ENCODE measurements at places on chromosomes 6 and 20. TPM values are rescaled to one million over a fixed set of nuclear protein-coding genes. Genes with fewer than 3 reads are reported as not detected.

The COL12A1 gene
- 0.05 TPM for total RNA-seq

The PPP1R3G gene
- 0.05 TPM for total RNA-seq

The EDN1 gene
- total RNA-seq, result not detected

The BMP7 gene
- 0.07 TPM for total RNA-seq

The CLDN20 gene
- total RNA-seq, result 0.21 TPM

The SLC25A27 gene
- 0.28 TPM for total RNA-seq

The VGLL2 gene
- not detected for total RNA-seq

GRCh38 chr6:130140084-130140483 lies 82.7 kb downstream of the SAMD3 start:
- peaks cover 60% of the 10 kb centered on the region for H3K36me3 ChIP-seq
- H3K27ac ChIP-seq, result no peak overlapping the region
- H3K27me3 ChIP-seq, result no peaks in the 10 kb centered on the region
- no peak for DNase-seq
- H3K4me3 ChIP-seq, result no peak overlapping the region

- H3K27ac ChIP-seq, result no peak overlapping the region
- H3K27me3 ChIP-seq, result no peaks in the 10 kb centered on the region
- no peaks in the 10 kb centered on the region for H3K4me1 ChIP-seq
- H3K4me3 ChIP-seq, result no peak overlapping the region
- no peak for DNase-seq
Measured at GRCh38 chr20:37789408-37789807, 95.6 kb downstream of the CTNNBL1 start.

DNA sequence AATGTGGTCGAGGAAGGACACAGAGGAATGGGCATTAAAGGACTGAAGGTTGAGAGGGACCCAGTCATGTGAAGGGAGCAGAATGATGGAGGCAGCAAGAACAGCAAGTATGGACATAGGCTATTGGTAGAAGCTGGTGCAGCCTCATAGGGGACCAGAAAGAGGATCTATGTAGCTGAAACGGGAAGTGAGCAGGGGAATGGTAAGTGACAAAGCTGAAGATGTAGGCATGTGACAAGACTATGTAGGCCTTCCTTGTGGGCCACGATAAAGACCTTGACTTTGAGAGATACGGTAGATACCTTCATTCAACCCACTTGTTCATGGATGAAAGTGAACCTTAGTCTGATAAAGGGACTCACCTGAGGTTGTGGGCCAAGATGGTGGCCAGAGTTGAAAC lies 3.5 kb downstream of the CTNNBL1 start:
- DNase-seq, result no peak
- H3K4me1 ChIP-seq, result peaks cover 21% of the 10 kb centered on the region
- H3K4me3 ChIP-seq, result no peak overlapping the region
- peaks cover 6% of the 10 kb centered on the region for H3K36me3 ChIP-seq
- no peaks in the 10 kb centered on the region for H3K27me3 ChIP-seq

- no peak for DNase-seq
- no peaks in the 10 kb centered on the region for H3K36me3 ChIP-seq
Measured at GRCh38 chr20:22966787-22967464, 68.2 kb upstream of the SSTR4 start.

DNA sequence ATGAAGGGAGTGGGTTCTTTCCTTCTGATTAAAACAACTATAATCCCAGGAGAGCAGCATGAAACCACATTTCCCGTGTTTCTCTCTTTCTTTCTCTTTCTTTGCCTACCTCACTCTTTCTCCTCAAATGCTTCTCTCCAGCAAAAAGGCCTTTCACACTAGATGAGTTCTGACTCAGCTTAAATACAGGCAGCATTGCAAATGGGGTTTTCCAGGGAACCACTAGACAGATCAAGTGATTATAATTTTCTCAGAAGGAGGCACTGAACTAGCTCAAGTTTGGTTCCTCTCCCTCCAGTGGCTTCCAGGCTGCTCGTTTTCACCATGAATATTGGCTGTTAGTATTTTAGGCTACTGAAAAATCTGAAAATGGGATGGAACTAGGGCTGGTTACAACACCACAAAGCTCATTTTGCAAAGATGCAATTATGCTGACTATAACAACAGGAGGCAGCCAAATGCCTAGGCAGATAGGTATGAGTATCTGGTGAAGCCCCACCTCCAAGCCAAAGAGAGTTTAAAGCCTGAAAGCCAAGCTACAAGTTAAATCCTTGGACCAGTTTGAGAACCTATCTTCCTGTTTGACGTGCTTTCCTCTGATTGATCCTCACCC lies 260.0 kb downstream of the MMUT start:
- H3K4me1 ChIP-seq, result no peaks in the 10 kb centered on the region
- H3K4me3 ChIP-seq, result no peak overlapping the region
- no peak overlapping the region for H3K27ac ChIP-seq
- H3K27me3 ChIP-seq, result no peaks in the 10 kb centered on the region
- no peaks in the 10 kb centered on the region for H3K36me3 ChIP-seq

DNA sequence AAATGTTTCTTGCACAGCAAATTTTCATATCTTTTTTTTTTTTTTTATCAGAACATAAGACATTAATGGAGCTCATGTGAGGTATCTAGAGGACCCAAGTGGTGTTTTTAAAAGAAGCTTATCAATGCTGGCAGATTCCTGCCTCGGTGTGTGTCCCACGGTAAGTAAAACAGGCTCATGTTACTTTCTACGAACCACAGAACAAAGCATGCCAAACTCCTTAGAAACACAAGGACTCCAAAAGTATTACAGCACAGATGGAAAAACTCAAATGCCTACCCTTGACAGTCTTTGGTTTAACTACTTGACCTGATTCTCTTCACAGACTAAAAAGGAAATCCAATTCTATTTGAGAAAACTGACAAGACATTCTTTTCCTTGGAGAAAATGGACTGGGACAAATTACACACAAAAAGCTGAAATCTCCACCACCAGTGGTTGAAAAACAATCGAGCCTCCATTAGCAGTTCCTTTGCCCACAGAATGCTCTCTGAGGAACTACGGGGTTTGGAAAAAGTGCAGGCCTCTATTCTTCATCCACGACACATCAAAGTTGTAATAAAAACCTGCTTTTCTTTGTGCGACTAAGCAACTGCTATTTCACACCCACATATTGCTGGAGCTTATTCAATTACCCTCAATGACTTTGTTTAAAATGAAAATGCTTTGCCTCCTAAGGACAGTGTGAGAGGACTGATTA lies 5.4 kb downstream of the METTL24 start:
- DNase-seq, result no peak
- H3K36me3 ChIP-seq, result no peaks in the 10 kb centered on the region
- no peak overlapping the region for H3K4me3 ChIP-seq
- no peak overlapping the region for H3K27ac ChIP-seq
- peaks cover 32% of the 10 kb centered on the region for H3K27me3 ChIP-seq
- peaks cover 2% of the 10 kb centered on the region for H3K4me1 ChIP-seq

GRCh38 chr6:51584163-51584562 lies 503.2 kb downstream of the PKHD1 start:
- no peak overlapping the region for H3K4me3 ChIP-seq
- no peaks in the 10 kb centered on the region for H3K36me3 ChIP-seq
- H3K27ac ChIP-seq, result no peak overlapping the region
- no peak for DNase-seq

DNA sequence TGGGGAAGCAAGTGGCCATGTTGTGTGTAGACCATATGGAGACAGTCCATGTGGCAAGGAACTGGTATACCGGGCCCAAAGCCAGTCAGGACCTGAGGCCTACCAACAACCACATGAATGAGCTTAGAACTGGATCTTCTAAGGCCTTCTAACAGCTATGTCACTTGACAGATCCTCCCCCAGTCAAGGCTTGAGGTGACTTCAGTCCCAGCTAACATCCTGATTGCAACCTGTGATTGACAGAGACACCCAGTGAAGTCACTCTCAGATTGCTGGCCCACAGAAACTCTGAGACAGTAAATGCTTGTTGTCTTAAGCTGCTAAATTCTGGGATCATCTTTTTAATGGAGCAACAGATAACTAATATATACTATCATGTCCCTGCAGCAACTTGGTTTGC lies 32.9 kb downstream of the AHI1 start:
- H3K4me1 ChIP-seq, result peaks cover 10% of the 10 kb centered on the region
- no peak overlapping the region for H3K27ac ChIP-seq
- no peak overlapping the region for H3K4me3 ChIP-seq
- DNase-seq, result no peak

DNA sequence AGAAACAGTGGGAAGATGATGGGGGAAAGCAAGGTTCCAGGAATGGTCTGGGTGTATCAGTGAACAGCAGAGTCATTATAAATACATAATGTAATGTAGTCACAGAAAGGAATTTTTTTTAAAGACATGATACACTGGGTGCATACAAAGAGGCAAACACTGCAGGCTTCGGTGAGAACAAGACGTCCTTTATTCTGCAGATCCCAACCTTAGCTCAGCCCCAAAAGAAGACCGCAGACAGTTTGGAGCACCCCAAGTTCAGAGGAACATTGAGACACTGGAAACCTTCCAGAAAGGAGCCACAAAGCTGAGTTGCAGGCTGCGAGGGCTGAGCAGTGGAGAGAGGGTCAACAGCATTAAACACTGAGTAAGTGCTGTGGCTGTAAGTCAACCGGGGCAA lies 30.6 kb upstream of the FOXC1 start:
- H3K4me3 ChIP-seq, result no peak overlapping the region
- DNase-seq, result no peak
- no peaks in the 10 kb centered on the region for H3K36me3 ChIP-seq
- no peak overlapping the region for H3K27ac ChIP-seq

DNA sequence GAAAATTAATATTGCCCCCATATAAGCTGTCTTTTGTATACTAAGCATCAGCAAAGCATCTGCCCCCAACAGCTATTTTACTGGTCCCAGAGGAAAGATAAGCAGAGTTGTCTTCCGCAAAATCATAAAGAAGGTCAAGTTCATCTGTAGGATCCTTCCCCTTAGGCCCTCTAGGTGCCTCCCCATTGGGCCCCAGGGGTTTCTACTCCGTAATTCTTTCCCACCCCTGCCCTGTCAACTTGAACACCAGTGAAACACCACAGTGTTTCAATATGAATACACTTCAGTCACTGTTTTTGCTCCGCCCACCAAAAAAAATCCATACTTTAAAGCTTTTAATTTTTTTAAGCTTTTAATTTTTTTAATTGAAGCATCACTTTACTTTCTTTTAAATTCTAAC lies 159.2 kb downstream of the ATXN1 start:
- peaks cover 27% of the 10 kb centered on the region for H3K4me1 ChIP-seq
- peak; percentile 68 for DNase-seq
- peaks cover 24% of the 10 kb centered on the region for H3K36me3 ChIP-seq
- H3K27ac ChIP-seq, result peak overlapping the region; percentile 27
- H3K27me3 ChIP-seq, result no peaks in the 10 kb centered on the region

DNA sequence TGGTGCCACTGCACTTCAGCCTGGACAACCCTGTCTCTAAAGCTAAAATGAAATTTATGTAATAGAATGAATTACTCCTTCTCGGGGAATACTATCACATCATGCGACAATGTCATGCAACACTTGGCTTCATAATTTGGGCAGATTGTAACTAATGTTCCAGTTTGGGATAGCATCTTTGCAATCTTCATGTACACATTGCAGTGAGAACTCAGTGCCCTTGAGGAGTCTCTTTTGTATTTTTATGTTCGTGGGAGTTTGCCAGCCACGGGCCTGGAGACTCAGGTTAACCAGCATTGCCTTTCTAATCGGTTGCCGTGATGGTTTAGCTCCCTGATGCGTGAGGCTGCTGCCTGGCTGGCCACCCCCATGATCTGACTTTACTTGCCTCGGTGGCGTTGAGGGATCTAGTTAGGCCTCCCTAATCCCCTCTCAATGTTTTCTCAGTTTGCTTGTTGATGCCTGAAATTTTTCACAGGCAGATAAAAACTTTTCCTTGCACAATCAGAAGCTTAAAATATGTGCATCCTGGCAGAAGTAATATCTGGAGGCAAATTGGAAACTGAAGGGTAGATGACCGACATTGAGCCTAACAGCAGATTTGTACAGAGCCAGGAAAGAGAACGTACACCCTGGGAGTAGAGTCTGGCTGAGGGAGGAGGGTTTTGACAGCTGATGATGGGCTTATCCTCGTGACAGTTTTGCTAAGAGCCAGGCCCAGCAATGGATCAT lies 2.4 kb downstream of the GMPR start:
- peaks cover 29% of the 10 kb centered on the region for H3K27me3 ChIP-seq
- no peaks in the 10 kb centered on the region for H3K36me3 ChIP-seq
- DNase-seq, result no peak
- no peak overlapping the region for H3K27ac ChIP-seq
- H3K4me3 ChIP-seq, result no peak overlapping the region

GRCh38 chr6:15969236-15969778 lies 159.6 kb upstream of the MYLIP start:
- no peak overlapping the region for H3K4me3 ChIP-seq
- no peaks in the 10 kb centered on the region for H3K36me3 ChIP-seq
- no peak for DNase-seq
- no peaks in the 10 kb centered on the region for H3K27me3 ChIP-seq
- no peak overlapping the region for H3K27ac ChIP-seq

GRCh38 chr20:17610566-17611289 lies 40.9 kb downstream of the DSTN start:
- H3K4me3 ChIP-seq, result peak overlapping the region; percentile 66
- DNase-seq, result peak; percentile 91
- H3K4me1 ChIP-seq, result peaks cover 24% of the 10 kb centered on the region
- no peaks in the 10 kb centered on the region for H3K27me3 ChIP-seq

DNA sequence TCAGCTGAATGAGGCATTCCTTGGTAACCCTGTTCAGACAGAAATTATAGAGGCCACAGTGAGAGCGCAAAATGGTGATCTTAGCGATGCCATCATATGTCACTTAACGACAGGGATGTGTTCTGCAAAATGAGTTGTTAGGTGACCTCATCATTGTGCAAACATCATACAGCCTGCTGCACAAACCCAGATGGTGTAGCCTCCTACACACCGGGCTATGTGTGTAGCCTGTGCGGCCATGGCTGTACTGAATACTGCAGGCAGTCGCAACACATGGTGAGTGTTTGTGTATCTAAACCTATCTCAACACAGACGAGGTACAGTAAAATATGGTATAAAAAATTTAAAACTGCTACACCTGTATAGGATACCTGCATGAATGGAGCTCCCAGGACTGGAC lies 234.1 kb upstream of the PMEPA1 start:
- no peak overlapping the region for H3K27ac ChIP-seq
- no peaks in the 10 kb centered on the region for H3K4me1 ChIP-seq
- DNase-seq, result no peak
- H3K36me3 ChIP-seq, result no peaks in the 10 kb centered on the region
- H3K27me3 ChIP-seq, result no peaks in the 10 kb centered on the region

DNA sequence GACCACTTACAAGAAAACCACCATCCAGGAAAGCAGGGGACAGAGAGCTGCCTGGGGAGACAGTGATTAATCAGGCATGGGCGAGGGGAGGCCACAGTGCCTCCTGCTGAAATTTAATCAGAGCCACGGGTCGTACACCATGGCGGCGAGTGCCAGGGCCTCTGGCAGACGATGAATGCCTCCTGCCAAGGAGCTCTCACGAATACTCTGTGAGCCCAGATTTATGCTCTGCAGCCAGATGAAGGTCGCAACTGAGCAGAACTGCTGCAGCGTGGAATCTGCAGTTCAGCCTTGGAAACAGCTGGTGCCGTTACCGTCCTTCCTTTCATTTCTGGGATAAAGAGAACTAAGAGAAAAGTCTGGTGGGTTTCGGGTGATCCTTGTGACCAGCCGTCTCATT lies 85.6 kb downstream of the BFSP1 start:
- H3K27ac ChIP-seq, result no peak overlapping the region
- no peak for DNase-seq
- H3K27me3 ChIP-seq, result peaks cover 9% of the 10 kb centered on the region
- H3K4me3 ChIP-seq, result no peak overlapping the region
